ENCODE measurements at places on chromosomes 3 and 15. TPM values are rescaled to one million over a fixed set of nuclear protein-coding genes. Genes with fewer than 3 reads are reported as not detected.

GRCh38 chr3:61574854-61575253 is 13.5 kb downstream of the PTPRG start:
- ATAC-seq: no peak

DNA sequence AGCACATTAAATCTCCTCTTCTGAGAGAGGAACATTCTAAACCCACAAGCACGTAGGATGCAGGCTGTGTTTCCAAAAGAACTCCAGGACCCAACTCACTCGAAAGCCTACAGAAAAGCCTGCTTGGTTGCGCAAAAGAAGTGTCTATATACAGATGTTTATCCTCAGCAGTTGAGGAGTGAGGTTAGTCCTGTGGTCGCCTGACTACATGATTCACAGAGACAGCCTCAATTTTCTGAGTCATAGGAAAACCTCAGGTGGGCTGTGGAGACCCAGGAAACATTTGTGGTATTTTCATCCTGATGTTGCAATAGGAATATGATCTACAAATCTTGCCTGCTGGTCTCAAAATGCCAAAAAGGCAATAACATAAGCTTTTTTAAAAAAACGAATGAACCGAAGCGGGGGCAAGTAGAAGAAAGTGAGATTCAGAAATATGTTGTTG is 183.8 kb upstream of the THRB start:
- no peak for ATAC-seq

The IRAK2 gene
- total RNA-seq: 2.2 TPM

DNA sequence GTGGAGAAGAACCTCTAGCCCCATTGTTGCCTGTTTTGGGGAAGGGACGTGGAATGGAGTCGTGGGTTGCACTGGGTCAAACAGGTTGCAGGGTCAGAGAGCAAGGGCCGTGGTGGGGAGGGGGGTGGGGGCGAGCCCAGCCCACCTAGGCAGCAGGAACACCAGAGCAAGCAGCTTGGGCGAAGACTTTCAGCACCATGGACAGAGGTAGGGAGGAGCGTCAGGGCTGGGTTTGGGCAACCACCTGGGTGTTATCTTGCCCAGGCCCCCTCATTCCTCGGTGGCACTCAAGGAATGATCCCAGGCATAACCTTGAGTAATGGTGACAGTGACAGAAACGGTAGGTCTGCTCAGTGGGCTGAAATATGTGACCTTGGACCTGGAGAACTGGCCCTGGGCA is 45.9 kb upstream of the TMEM115 start:
- ATAC-seq: no peak

The CHRFAM7A gene
- 0.27 TPM for total RNA-seq

- no peak for ATAC-seq
Measured at GRCh38 chr3:146830231-146830630, 225.1 kb upstream of the PLSCR5 start.

DNA sequence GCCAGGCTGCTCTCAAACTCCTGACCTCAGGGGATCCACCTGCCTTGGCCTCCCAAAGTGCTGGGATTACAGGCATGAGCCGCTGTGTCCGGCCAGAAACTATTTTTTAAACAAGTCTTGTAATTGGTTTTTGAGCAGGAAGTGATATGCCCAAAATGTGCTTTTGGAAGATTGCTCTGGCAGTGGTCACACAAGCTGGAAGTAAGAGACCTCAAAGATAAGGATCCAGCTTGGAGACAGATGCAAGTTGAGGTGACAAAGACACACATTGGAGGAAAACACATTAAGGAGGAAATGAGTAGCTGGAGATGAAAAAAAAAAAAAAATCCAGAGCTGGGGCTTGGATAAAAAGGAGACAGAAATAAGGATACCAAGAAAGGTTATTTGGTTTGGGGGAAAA is 6.3 kb downstream of the TM4SF18 start:
- no peak for ATAC-seq

DNA sequence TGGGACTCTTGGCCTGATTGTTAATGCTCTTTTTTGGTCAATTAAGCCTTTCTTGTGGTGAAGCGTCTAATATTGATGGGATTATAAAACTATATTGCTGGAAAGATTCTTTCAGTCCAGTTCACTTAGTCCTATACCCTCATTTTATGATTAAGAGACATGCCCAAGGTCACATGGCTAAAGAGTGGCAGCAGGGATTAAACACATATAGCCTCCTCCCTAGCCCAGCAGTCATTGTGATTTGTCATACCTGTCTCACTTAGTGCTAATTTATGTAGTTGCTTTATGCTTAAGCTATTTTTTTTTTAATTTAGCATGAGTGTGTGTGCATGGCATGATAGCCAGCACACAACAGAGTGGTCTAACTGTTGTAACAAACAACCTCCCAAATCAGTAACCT is 9.5 kb downstream of the PARP14 start:
- no peak for ATAC-seq

DNA sequence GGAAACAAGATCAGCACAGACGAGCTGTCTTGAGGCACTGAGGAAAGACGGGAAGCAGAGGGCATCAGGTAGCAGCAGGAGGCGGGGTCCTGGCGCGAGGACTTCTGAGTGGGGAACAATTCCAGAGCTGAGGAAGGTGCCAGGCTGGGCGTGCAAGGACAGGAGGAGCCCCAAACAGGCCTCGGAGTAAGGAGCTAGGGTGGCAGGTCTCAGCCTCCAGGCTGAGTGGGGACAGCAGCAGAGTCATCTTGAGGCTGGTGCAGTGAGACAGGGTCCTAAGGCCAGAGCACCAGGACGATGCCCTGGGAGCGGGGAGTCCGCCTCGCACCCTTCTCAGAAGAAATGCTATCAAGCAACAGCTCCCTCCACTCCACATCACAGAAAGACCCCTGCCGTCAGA is 78.4 kb downstream of the PCSK6 start:
- ATAC-seq: no peak

The CHRNA7 gene
- total RNA-seq: 2.5 TPM

The SLC9C1 gene
- total RNA-seq: not detected

The GOLGA6L6 gene
- not detected for total RNA-seq

The WDR49 gene
- total RNA-seq: 8.7 TPM

GRCh38 chr3:152480282-152480953 is 211.7 kb downstream of the MBNL1 start:
- ATAC-seq: no peak

- no peak for ATAC-seq
Measured at GRCh38 chr3:49662720-49663413, 11.3 kb upstream of the APEH start.

DNA sequence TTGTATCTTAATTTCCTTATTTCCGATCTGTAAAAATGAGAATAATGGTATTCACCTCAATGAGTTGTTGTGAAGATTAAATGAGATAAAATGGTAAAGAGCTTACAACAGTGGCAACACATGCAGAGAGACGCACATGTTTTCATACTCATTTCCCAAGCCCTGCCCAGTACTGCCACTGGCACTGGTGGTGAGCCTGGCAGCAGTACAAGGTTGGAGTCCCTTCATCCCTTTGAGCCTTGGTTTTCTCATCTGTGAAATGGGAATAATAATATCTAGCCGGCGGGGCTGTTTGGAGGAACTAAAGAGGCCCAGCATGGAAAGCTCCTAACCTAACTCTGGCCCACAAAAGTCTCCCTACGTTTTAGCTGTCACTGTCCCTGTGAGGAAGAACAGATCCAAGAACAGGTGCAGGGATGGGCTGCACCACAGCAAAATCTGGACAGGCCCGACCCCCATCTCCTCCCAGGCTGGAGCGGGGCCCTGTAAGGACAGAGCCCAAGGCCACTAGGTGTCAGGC is 866 bp upstream of the CD276 start:
- ATAC-seq: no peak

DNA sequence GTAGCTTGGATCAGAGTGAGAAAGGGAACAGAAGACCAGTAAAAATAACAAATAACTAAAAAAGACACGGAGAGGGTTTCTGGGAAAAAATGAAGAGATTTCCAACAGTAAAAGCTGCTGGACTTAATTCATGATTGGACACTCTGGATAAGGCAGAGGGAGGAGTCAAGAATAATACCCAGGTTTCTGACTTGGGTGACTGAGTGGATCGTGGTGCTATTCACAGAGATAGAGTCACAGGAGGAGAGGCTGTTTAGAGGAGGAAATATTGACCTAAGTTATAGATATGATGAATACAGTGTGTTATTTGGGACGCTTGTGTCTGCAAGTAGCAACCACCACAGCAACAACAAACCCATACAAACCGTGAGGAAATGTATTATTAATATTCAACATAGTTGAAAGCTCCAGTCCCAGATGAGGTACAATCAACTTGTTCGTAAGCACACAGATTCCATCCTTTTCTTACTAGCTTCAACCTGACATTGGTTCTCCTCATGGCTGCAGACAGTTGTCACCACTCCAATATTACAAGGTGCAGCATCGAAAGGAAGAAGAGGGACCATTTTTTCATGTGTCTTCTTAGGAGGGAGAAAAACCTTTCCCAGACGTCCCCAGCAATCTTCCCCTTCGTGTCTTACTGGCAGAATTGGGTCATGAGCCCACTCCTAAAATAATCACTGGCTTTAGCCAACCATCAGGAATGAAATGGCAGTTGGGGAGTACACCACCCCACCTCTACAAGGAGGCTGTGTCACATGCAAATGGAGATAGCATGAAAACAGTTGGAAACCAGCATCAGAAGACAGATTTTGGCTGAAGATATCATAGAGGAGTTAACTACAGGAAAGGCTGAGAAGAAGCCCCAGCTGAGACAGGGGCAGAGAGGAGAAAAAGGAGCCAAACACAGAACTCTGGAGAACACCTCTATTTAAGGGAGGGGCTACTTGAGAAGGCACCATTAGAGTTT is 387.8 kb downstream of the SHQ1 start:
- ATAC-seq: no peak

DNA sequence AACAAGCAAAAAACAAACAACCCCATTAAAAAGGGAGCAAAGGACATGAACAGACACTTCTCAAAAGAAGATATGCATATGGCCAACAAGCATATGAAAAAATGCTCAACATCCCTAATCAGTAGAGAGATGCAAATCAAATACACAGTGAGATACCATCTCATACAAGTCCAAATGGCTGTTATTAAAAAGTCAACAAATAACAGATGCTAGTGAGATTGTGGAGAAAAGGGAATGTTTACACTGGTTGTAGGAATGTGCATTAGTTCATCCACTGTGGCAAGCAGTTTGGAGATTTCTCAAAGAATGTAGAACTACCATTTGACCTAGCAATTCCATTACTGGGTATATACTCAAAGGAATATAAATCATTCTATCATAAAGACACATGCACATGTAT is 44.5 kb downstream of the RIOX2 start:
- ATAC-seq: no peak

GRCh38 chr3:160564949-160565441 is 376 bp downstream of the KPNA4 start:
- peak; percentile 78 for ATAC-seq

The DLEC1 gene
- 0.19 TPM for total RNA-seq

The IVD gene
- 80.2 TPM for total RNA-seq

GRCh38 chr3:5348229-5348902 is 160.9 kb downstream of the EDEM1 start:
- ATAC-seq: no peak

DNA sequence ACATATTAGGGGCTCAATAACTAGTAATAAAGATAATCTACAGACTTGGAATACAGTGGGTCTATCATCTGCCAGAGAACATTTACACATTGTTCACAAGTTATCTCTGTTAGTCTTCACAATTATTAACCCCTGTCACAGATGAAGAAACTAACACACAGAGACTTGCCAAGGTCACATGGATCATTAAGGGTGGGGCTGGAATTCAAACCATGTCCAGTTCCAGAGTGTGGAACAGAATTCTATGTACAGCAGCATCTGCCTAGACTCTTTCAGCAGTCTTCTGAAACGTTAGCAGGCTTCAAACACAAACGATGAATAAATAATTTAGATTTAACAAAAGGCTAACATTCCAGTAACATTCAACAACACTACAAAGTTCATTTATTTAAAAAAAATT is 673.9 kb upstream of the NR2F2 start:
- no peak for ATAC-seq

The MASP1 gene
- total RNA-seq: not detected

All from gastroesophageal sphincter (tissue), 4 donors.